ENCODE measurements at places on chromosomes 2 and 18.

DNA sequence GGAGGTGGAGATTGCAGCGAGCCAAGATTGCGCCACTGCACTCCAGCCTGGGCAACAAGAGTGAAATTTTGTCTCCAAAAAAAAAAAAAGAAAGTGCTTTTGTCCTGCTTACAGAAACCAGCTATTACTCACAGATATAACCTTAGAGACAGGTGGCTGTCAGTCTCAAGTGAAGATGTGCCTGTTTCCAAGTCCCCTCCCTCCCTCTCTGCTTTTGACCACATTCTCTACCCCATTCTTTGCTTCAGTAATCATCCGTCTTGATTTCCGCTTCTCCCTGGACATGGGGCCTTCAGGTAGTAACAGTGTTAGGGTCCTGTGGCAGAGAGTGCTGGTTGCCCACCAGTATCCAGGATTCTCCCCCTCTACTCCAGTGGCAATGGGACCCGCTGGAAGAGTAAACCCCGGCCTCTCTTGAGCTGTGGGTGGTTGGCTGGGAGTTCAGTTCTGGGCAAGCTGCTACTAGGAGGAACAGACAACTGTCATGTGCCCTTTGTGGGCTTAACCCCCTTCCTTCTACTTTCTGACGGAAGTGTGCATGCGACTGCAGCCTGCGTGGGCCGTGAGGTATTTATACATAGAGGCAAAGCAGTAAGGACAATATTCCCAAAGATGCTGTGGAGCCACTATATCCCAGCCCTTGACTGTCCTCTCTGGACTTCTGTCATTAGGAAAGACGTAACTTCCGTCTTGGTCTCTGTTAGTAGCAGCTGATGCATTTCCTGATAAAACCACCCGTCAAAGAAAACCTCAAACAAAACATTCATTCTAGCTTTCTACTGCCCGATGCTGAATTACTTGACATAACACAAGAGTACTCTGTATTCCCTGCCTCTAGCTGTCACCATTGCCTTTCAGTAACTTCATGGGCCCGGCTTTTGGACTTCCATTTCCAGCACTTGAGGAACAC lies 17.8 kb downstream of the PDCL3 start:
- no peak for DNase-seq

DNA sequence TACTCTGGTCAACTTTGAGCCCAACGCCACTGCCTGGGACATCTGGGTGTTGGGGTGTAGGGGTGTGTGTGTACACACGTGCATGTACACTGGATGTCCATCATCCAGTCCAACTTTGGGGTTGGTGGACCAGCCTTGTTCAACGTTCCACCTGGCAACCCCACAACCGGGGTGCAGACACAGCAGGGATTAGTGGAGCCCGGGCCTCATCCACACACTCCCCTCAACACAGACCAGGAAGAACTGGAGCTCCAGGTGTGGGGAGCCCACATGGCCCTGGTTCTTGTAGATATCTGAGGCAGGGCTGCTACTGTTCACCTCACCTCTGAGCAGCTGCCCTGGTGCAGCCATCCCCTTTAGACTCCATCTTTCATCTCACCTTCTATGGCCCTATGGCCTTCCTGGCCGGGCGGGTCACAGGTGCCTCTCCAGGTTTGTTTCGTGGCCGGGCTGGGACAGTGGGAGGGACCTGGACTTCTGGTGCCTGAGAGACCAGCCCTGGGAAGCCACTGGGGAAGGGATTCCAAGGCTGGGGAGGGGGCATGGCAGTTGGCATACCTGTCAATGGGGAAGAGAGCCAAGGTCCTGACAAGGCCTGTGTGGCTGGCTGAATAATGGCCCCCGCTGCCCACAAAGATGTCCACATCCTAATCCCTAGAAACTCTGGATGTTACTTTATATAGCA lies 7.5 kb downstream of the NEU2 start:
- DNase-seq = no peak

DNA sequence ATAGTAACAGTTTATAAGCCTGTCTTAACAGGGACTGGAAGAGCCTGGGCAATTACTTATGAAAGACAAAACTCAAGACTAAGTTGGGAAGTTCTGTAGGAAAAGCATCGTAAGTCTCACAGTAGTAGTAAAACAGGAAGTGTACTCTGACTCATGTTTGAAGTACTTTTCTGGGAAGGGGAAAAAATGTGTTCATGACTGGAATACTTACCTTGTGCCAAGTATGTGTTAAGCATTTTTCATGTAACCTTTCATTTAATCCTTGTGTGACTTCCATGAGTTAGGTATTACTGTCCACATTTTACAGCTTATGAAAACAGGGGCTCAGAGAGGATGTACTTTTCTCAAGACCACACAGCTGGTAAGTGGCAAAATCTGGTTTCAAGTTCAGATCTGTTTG lies 13.7 kb upstream of the SKOR2 start:
- peak; percentile 45 for DNase-seq

DNA sequence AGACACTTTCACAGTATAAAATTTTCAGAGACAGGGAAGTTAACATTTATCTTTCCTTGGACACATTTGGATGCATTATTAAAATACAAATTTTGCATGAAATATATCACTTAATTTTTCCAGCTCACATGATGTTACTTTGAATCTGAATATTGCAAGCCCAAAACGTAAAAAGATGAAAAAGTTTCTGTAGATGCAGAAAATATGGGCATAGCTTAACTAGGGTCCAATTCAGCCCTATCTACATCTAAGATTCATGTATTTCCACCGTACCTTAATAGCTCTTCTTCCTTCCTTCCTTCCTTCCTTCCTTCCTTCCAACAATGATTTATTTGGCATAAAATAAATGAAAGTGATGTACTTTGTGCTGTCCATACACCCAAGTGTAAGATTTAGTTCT lies 1084.6 kb upstream of the TMEFF2 start:
- DNase-seq = no peak

DNA sequence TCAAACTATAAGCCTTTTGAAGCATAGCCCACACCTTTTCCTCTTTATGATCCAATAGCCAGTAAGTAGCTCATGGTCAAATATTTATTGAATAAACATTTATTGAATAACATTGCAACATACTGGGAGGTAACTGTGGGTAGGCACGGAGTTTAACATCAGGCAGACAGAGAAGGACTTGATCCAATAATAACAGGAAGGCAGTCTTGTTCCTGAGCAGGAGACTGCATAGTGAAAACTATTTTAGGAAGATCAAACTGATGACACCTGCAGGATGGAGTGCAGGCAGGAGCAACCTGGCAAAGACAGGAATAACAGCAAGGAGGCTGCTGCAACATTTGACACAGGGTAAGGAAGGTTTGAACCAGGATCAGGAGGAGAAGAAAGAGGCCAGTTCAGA lies 3.1 kb upstream of the DCTN1 start:
- DNase-seq = no peak

DNA sequence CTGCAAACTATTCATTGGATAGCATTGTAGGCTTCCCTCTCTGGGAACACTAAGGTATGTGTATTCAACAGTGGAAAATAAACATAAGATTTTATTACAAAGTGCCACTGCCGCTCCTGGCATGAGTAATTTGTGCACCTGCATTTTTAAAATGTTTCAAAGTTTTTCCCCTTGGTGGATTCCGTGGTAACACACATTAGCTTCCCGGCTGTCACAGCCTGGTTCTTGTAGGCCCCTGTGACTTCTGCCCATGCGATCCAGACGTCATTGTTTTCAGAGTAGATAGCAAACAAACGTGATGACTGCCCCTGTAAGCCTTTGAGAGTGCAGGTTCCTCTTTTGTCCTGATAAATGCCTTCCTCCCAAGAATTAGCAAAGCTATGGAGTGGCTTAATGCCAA lies 421.0 kb downstream of the ZNF521 start:
- DNase-seq = no peak

DNA sequence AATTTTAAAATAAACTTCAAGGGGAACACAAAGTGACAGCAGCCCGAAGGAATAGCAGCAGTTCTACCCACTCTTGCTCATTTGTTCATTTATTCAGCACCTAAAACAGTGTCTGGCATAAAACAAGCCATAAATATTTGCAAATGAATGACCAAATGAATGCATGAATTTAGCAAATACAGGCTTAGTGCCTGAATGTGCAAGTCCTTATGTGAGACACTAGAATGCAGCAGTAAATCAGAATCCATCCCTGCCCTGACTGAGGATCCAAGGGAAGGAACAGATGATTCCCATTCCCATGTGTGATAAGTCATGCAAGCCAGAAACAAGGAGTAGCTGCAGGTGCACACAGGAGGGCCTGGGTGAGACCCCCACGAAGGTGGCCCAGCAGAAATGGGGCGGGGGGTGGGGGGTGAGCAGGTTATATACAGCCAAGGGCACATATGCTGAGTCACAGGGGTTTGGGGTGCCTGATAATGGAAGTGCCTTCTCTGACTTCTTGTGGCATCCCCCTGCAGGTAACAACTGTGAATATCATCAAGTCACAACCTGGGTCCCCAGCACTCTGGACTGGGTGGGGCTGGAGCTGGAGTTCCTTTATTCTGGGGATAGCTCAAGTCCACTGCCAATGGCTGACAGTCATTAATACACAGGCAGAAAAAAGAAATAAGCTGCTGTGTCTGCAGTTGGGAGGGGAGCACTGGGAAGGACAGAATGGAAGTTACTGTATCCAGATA lies 311.9 kb downstream of the TXNL1 start:
- DNase-seq = no peak

- no peak for DNase-seq
Measured at GRCh38 chr18:47746615-47747014, 183.8 kb downstream of the SMAD2 start.

DNA sequence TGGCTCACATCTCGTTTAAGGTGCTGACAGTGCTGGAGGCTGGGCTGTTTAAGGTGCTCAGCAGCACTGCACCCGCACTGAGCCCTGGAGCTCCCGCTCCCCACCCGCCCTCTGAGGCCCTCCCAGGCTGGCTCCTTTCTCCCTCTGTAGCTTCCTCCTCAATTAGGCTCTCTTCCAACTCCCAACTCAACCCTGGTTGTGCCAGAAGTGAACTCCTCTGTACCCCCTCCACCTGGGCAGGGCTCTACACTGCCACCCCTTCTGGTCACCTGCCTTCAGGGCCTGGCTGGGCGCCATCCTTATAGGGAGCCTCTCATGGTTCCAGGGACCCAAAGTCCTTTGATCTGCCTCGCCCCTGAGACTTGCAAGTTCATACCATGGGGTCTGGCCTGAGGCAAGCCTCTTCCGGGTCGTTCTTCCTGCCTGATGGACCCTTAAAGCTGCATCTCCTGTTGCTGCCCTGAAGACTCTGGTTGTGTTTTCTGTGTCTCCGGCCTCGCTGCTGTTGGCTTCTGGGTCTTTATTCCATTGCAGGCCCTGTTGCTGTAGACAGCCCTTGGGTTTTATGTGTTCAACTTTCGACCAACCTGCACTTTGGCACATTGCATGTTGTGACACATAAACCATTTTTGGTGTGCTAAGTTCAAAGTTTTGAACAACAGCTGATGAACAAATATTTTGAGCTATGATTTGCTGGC lies 199.6 kb downstream of the LDLRAD4 start:
- DNase-seq = no peak

DNA sequence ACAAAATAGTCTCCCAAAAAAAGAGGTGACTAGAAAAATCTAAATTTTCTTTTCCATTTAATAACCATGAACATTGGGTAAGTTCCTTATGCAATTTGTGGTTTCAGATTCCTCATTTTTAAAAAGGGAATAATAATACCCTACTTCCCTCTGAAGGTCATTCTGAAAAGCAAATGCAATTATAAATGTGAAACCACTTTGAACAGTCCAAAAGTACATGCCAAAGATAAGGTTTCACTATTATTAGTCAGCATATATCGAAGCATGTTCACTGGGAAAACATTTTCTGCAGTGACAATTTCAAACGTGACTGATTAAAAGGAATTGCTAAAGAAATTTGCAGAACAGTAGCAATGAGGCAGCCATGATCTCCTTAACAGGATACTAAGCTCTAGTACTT lies 100.1 kb upstream of the RNF152 start:
- DNase-seq = peak; percentile 7

GRCh38 chr2:3594493-3595281 lies at the start of gene COLEC11:
COLEC11 (plus strand) TSS chr2:3595112; CDS start chr2:3604341, 9,229 bp downstream.
- no peak for DNase-seq

- no peak for DNase-seq
Measured at GRCh38 chr2:53941749-53942148, 29.0 kb downstream of the PSME4 start.

DNA sequence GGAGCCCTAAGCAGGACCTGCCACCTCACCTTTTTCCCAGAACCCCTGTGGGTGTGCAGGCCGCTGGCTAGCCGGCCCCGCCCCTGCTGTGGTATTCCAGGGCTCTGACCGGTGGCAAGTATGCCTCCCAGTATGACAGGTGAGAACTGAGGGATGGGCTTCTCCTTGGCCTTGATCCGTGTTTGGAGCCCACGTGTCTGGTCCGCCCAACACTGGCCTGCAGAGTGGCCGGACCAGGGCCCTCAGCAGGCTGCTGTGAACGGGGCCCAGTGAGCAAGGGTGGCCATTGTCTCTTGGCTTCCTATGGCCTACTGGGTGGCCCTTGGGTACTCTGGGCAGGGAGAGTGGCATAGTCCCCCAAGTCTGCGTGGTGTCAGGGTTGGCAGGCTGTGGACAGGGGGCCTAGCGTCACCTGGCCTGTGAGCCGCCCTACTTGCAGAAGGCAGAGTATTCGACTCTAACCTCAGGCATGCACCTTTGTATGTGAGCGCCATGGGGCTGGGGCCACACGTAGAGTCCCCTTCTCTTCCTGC lies 1.8 kb downstream of the RNPEPL1 start:
- no peak for DNase-seq

GRCh38 chr2:34912084-34912483 lies 1313.0 kb upstream of the FAM98A start:
- DNase-seq = no peak

DNA sequence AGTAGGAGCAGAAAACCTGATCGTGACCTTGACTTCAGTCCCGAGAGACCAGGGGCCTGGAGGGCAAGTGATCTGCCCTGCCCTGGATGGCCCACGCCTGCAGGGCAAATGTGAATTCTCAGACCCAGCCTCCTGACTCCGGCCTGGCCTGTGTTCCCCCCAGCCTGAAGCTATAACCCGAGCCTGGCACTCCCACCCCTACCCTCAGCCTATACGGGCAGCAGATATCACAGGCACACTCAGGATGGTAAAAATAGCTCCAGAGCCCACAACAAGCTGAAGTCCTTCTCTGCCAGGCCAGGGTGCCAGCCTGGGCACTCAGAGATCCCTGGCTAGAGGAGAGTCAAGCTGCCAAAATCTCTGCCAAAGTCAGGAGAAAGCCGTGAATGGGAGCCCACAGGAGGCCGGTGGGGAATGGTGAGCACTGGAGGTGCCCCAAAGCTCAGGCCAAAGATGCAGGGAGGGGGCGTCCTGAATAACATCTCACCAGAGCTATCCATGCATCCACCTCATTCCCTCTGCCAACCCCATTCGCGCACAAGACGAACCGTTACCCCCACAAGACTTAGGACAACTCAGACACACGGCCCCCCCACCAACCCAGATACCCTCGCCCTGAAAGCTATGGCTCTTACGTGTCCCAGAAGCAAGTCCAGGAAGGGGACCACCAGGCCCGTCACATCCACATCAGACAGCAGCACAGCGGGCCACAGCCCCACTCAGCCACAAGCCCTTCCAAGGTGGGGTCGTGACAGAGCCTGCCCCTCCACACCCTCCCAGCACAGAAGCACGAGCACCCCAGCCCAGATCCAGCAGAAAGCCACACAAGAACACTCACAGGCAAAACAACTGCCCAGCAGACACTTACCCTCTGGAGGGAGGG lies 144.9 kb downstream of the TNS1 start:
- no peak for DNase-seq

GRCh38 chr2:39281391-39281790 lies 37.6 kb upstream of the CDKL4 start:
- DNase-seq = no peak

GRCh38 chr2:149329489-149330126 lies 779 bp upstream of the LYPD6 start:
- DNase-seq = peak; percentile 76

- DNase-seq = no peak
Measured at GRCh38 chr2:153110486-153110885, 368.1 kb downstream of the RPRM start.

- no peak for DNase-seq
Measured at GRCh38 chr2:128313091-128313836, 5.4 kb downstream of the HS6ST1 start.

Measured in RKO (cell line).